ENCODE measurements at places on chromosomes 1 and 21.

GRCh38 chr1:109482791-109483671, 674 bp upstream of the ATXN7L2 start:
- ATAC-seq, result peak; percentile 59

- peak; percentile 34 for ATAC-seq
These were observed 70.1 kb upstream of the CASZ1 start for GRCh38 chr1:10866321-10867093.

GRCh38 chr1:220272047-220272840, at the start of gene RAB3GAP2:
Gene RAB3GAP2 (minus strand): TSS chr1:220272453. CDS start chr1:220272337, 116 bp downstream.
- ATAC-seq, result peak; percentile 96

- no peak for ATAC-seq
These were observed 87.2 kb downstream of the PEX14 start for GRCh38 chr1:10561955-10562354.

DNA sequence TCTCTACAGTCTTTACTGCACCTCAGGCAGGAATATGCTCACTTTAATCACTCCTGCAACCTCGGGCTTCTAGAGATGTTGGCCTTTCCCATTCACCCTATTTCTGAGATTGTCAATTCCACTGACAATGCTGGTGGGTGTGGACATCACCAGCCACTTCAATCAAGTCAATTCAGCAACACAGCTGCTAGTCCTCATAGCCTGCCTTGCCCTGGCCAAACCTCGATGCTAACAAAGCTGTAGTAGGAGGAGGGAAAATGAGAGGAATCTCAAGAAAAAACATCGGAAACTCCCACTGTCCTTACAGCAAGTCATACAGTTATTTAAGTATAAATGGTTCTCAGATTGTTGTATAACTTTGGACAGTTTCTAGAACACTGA, 155.0 kb downstream of the KCNH1 start:
- ATAC-seq, result no peak

- ATAC-seq, result peak; percentile 58
These were observed 129.9 kb downstream of the SLC30A10 start for GRCh38 chr1:219798283-219799030.

DNA sequence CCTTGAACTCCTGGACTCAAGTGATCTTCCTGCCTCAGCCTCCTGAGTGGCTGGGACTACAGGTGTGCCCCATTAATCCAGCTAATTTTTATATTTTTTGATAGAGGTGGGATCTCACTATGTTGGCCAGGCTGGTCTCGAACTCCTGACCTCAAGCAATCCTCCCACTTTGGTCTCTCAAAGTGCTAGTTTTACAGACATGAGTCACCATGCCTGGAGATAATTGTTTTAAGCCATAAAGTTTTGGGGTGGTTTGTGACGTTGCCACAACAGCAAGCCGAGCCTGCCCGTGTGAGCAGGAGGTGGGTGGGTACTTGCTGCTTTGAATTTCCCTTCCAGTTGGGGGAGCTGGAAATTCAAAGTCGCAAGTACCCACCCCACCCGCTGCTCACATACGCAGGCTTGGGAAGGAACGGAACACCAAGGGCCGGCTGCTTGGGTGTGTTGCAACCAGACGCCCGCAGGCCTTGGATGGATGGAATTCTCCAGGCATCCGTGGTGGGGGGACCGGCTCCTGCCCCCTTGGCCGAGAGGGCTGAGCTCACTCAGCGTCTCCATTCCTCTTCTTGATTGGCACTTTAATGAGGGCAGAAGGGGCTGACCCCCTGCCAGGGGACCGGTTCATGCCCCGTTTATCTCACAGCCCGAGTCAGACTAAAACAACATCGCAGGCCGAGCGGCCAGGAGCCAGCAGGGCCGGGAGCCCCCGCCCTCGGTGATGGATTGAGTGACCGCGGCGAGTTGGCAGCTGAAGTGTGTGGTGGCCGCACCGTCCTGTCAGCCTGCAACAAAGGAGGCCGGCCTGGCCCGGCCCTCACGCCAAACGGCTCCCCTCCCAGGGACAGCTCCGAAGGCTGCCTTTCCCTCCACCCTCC, 78.1 kb downstream of the DHRS3 start:
- no peak for ATAC-seq
